ENCODE measurements at places on chromosomes 12 and 14.

DNA sequence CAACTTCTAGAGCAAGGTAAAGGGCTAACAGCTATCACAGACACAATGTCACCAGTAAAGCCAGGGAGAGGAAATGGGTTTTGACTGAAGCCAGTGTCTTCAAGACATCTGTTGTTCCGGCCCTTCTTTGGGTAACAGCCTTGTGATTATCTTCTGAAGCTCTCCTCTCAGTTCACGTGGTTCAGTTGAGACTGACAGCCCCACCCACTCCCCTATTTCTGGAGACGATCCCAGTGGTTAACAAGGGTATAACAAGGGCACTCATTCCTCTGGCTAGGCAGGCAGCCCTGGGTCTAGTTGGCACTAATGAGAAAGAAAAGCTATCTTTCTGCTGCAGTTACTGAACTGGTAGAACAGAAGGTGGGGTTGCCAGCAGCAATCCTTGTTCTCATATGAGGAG, 6.9 kb downstream of the GNPTAB start:
- peak; percentile 76 for DNase-seq

DNA sequence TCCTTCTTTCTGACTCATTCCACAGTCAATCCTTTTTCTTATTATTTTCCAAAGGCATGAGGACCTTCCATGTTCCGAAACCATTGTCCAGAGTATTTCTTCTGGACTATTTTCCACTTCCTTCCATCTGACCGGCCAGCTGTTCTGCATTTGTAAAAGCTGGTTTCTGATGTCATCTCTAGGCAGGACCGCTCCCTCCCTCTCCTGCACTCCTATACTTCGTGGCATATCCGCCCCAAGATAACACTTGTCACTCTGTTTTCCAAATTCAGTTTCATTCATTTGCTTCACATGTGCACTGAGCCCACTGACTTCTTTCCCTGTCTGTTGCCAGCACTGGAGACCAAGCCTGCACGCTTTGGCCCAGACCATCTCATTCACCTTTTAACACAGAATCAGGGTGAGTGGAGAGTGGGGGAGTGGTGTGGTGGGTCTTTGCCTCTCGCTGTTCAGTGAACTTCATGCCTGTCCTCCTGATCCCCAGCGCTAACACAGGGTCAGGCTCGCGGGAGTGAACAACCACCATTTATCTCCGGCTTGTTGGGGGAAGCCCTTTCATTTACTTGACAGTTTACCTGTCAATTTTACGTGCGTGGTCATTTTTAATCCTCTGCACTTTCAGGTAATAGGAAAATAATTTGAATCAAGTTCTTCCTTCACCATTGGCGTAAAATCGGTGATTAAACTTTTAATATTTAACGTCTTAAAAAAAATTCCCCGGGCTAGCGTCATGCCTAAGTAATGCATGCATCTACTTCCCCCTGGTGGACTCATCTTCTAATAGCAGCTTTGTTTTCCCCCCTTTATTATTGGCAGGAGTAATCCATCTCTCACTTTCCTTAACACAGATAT, 52.5 kb downstream of the C12orf75 start:
- DNase-seq: no peak

DNA sequence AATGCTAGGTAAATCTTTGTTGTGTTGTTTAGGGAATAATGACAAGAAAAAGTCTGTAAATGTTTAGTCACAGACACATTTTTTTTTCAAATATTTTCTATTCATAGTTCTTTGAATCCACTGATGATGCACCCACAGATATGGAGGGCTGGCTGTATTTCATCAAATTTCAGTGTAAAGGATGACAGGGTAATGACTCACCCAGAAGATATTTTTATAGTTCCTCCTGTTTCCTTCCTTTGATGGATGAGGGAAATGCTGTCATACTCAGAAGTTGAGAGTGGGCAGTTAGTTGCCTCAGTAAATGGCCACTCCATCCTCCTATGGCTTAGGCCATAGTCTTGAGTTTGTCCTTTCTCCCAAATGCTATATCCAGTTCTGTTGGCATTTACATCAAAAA, 76.9 kb upstream of the REP15 start:
- DNase-seq: no peak

DNA sequence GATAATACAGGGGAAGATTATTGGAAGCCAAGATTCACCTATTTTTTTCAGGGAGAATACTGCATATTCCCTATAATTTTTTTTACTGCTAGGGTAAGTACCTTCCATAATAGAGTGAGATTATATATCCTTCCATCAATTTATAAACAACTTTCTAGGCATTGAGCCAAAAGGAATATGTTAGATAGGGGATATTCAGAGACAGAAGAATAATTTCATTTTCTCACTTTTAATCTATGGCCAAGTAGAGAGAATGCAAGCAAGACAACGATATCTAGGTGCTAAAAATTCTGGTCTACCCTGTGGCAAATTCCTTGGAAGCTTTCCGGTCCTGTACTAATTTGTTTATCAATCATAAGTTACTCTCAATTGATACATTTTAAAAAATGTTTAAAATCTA, 69.7 kb upstream of the STAC3 start:
- no peak for DNase-seq

GRCh38 chr14:102408724-102409123, 46.0 kb downstream of the TECPR2 start:
- no peak for DNase-seq

DNA sequence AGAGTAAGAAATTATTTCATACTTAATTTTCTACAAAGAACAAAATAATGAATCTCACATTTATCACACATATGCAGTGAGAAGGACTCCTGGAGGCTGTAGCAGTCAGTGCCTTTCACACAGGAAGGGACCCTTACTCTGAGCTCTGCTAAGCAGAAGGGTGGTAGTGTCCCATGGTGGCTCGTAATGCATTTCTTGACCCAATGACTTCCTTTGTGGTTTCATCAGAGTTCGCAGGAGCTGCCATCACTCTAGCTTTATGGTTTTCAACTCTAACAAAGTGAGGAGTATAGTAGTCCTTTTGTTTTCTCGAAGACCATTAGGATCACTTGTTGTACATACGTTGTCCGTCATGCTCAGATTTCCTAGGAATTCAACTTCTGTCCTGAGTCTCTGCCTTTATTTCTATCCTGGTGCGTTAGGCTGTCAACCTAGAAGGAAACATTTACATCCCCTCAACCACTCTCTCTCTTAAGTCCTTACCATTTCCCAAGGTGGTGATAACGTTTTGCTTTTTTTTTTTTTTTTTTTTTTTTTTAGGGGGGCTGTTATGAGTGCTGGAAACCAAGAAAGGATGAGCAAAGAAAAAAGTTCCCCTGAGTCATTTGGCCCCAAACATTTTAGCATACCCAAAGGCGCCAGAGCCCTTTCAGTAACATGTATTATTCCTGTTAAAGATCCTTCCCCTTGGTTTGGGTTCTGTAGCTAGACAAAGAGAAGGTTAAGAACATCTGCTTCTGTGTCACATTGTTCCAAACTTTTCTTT, 37.2 kb downstream of the GABARAPL1 start:
- peak; percentile 30 for DNase-seq

DNA sequence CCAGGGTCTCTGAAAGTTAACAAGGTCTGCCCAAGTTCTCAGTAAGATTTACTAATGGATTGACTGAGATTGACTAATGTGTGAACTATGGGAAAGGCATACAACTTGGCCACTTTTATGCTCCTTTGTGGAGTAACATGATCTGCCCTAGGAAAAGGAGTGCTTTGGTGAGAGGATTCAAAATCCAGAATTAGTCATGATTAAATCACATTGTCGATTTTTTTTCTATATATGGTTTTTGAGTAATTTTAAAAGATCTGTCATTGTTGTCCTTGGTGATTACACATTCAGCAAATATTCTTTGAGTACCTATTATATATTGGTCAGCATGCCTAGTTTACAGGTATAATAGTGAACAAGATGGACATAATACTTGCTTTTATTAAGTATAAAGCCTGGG, 147.7 kb upstream of the SYT10 start:
- no peak for DNase-seq

DNA sequence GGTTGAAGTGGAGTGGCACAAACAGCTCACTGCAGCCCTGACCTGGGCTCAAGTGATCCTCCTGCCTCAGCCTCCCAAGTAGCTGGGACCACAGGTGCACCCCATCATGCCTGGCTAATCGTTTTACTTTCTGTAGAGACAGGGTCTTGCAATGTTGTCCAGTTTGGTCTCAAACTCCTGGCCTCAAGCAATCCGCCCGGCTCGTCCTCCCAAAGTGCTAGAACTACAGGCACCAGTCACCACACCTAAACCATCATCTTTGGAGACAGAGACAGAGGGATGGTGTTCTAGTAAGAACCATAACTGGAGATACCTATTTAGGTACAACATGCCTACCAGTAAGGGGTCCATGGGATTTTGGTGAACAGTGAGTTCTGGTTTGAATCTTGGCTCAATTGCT, 2.5 kb upstream of the DDX23 start:
- DNase-seq: no peak

GRCh38 chr14:95196268-95196667, 38.9 kb upstream of the DICER1 start:
- DNase-seq: no peak

DNA sequence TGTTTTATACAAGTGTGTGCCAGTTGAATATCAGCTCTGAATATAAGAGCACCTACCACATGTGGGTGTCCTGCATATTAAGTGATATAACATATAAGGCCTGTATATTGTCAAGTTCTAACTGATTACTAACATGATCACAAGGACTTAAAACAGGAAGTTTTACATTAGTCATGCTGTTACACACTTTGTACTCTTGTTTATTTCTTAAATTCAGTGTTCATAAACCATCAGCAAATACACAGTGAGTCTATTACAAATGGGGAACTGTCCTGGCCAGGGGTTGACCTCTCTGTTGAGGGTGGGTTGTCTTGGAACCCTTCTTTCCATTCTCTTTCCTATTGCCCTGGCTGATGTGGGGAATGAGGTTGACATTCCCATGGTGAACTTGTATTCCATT, 19.1 kb downstream of the HELB start:
- no peak for DNase-seq

DNA sequence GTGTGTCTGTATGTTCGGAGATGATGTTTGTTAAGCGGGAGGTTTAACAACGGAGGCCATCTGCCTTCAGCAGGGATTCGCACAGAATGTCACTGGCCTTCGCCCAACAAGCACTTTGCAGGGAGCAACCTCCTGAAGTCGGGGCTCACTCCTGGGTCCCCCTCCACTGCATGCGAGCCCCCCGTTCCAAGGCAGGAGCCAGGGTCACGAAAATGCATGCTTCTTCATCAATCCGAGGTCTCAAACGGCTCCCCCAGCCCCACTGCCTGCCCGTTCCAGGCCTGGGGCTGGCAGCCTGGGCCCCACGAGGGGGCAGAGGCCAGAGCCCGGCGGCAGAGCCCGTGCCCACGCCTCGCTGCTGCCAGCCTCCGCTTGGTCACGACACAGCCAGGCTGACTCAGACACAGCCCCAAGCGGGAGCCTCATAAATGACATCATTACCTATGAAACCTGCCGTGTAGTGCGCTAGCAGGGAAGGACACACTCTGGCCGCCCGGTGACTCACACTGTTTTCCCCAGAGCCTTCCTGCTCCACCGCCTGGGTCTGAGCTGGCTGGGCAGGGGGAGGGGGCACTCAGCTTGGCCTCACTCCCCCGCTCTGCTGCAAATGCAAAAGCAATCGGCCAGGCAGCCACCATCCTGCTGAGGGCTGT, 169.5 kb upstream of the RTL1 start:
- no peak for DNase-seq

- DNase-seq: peak; percentile 36
Measured at GRCh38 chr12:120115692-120116440, 687 bp downstream of the RAB35 start.

GRCh38 chr12:58028294-58028693, 86.9 kb downstream of the ATP23 start:
- no peak for DNase-seq

DNA sequence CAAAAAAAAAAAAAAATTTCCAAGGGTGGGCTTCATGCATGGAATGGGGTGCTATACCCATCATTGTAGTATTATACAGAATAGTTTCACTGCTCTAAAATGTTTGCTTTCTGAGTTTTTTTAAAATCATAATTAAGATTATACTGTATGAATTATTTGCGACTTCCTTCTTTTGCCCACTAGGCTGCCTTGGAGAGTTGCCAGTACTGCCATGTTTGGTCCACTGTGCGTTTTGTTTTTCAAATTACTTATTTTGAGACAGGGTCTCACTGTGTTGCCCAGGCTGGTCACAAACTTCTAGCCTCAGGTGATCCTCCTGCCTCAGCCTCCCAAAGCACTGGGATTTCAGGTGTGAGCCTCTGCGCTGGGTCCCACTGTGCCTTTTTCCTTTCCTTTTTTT, 19.9 kb downstream of the PLBD2 start:
- DNase-seq: no peak

- no peak for DNase-seq
Measured at GRCh38 chr14:99841436-99842071, 48.3 kb downstream of the EML1 start.

- DNase-seq: no peak
Measured at GRCh38 chr12:107759410-107759809, 1.5 kb downstream of the PRDM4 start.

GRCh38 chr12:53560912-53561589, 53.8 kb upstream of the NPFF start:
- no peak for DNase-seq

- DNase-seq: no peak
Measured at GRCh38 chr14:75375983-75376382, 51.8 kb upstream of the JDP2 start.

- DNase-seq: no peak
Measured at GRCh38 chr12:59823567-59823966, 227.7 kb downstream of the SLC16A7 start.

DNA sequence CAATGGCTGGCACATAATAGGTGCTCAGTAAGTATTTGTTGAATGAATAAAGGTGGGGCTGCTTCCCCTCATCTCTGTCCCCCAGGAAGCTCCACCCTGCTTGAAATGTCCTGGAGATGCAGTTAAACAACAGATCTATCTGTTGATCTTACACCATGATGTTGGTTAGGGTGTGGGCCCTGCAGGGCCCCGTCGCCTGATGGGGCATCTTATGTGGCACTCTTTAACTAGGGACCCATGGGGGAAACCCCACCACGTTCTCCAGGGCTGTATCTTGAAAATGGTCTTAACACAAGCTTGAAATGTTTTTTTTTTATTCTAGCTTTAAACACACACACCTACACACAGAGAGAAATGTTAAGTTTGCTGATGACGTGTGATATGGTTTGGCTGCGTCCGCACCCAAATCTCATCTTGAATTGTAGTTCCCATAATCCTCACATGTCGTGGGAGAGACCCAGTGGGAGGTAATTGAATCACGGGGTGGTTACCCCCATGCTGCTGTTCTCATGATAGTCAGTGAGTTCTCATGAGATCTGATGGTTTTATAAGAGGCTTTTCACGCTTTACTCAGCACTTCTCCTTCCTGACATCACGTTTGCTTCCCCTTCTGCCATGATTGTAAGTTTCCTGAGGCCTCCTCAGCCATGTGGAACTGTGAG, 741.7 kb downstream of the VRK1 start:
- DNase-seq: no peak

DNA sequence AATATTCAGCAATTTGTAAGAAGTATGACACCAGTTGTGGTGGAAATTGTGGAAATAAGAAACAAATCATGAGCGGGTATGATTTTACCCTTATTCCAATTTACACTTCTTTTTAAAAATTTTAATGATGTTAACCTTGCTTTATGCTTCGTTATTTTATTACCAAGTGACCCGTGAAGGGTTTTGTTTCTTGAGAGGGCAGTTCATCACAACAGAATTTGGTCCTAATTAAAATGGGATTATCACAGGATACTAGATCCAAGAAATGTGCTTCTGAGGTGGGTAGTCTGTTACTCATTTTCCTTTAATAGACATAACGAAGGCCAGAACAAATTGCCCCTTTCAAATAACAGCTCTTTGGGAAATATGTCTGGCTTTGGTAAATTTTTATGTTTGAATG, 25.5 kb upstream of the RASSF8 start:
- no peak for DNase-seq

Measured in CD4-positive, alpha-beta T cell treated with Interleukin-15 for 1 hour (primary cell).